Naive thymus-derived CD4-positive, alpha-beta T cell (primary cell): ENCODE measurements at places on chromosomes 2 and 18. TPM values are rescaled to one million over a fixed set of nuclear protein-coding genes. Genes with fewer than 3 reads are reported as not detected.
A peak's percentile ranks its signal among the peaks of the same experiment; 100 is the strongest.

Gene GREB1L
- total RNA-seq: not detected

Gene SDC1
- total RNA-seq: not detected

Gene SERPINB12
- not detected for total RNA-seq

DNA sequence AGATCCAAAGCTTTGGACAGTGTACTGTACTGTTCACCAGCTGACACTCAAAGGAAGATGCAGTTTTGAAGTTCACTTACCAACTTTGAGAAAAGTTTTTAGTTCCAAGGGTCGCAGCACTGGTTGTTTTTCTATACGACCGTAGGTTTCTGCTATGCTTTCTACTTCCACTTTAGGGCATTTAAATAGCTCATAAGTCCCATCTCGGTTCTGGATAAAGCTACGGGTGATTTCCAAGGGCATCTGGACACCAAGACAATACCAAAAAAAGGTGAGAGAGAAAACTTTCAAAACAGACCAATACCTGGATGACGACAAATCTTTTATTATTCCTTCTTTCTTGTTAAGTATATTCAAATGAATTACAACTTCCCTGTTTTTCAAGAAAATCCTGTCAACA is 30.3 kb downstream of the C2orf42 start:
- no peak overlapping the region for H3K4me3 ChIP-seq
- H3K27ac ChIP-seq: peak overlapping the region; percentile 51
- DNase-seq: no peak
- no peaks in the 10 kb centered on the region for H3K36me3 ChIP-seq
- no peaks in the 10 kb centered on the region for H3K4me1 ChIP-seq

DNA sequence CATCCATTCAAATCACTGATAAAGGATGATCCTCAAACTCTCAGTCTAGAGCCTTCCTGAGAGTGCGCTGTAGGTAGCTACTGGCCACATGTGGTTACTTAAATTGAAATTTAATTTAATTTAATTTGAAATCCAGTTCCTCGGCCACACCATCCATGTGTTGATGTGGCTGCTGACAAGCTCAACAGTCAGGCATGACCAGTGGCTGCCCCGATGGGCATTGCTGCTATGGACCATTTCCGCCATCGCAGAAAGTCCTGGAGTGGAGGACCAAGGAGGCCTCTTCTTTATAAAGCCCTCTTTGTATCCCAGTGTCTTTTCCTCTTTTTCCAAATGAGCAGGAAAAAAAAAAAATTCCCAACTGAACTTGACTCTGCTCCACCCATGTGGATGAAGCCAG is 100.6 kb downstream of the HDAC4 start:
- H3K36me3 ChIP-seq: no peaks in the 10 kb centered on the region
- peaks cover 48% of the 10 kb centered on the region for H3K4me1 ChIP-seq
- no peaks in the 10 kb centered on the region for H3K27me3 ChIP-seq
- no peak for DNase-seq

Gene MERTK
- 0.77 TPM for total RNA-seq

DNA sequence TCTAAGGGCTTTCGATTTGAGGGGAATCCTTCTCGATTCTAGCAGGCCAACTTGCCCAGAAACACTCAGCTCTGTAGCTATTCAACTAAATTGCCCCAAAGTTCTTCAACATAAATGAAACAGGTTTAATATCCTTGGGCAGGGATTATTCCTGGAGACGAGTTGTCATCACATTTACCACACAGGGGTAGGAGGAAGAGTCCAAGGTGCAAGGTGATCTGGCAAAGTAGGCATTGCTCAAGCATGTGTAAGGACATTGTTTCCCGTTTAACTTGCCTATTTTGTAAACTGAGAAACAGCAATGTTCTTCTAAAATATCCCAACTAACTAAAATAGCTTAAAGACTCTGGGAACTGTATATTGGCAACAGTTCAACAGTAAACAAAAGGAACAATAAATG is 814.3 kb downstream of the BCL11A start:
- no peak overlapping the region for H3K4me3 ChIP-seq
- no peak for DNase-seq
- H3K27me3 ChIP-seq: no peaks in the 10 kb centered on the region
- H3K27ac ChIP-seq: no peak overlapping the region
- H3K36me3 ChIP-seq: no peaks in the 10 kb centered on the region
- no peaks in the 10 kb centered on the region for H3K4me1 ChIP-seq
